ENCODE measurements at places on chromosomes 13 and 19. TPM values are rescaled to one million over a fixed set of nuclear protein-coding genes. Genes with fewer than 3 reads are reported as not detected.
A peak's percentile ranks its signal among the peaks of the same experiment; 100 is the strongest.

- no peak for DNase-seq
Observed at GRCh38 chr19:54403054-54403453, 12.2 kb upstream of the TTYH1 start.

DNA sequence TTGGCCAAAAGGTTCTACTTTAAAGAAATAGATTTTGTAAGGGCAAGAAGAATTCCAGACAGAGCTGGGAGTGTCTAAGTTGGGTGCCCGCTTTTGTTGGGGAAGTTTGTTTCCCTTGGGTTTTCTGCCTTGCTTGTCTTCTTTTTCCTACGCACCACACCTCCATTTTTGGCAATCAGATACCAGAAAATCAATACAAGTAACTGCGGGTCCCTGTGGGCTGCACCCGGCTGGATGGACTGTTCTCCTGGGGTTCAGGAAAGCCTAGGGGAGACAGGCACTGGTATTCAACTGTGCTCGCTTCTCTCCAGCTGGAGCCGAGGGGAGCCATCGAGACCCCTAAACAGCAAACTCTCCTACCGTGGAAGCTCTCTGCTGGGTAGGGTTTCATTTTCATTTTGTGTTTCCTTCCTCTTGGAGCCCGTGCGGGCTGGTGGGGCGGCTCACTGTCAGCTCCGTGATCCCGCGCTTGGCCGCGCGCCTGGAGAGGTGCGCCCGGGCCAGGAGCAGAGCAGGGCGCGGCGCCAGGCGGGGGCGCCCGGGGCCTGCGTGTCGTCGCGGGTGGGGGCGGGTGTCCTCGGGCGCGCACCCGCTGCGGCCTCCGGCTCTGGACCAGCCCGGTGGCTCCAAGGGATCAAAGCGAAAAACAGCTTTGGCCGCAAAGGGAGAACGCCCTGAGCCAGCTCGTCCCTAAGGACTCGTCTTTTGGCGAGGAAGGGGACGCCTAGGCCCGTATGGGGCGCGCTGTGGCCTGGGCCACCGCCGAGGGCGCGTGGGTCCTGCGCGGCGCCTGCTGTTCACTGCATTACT, 347.2 kb downstream of the ZNF536 start:
- DNase-seq: peak; percentile 44

DNA sequence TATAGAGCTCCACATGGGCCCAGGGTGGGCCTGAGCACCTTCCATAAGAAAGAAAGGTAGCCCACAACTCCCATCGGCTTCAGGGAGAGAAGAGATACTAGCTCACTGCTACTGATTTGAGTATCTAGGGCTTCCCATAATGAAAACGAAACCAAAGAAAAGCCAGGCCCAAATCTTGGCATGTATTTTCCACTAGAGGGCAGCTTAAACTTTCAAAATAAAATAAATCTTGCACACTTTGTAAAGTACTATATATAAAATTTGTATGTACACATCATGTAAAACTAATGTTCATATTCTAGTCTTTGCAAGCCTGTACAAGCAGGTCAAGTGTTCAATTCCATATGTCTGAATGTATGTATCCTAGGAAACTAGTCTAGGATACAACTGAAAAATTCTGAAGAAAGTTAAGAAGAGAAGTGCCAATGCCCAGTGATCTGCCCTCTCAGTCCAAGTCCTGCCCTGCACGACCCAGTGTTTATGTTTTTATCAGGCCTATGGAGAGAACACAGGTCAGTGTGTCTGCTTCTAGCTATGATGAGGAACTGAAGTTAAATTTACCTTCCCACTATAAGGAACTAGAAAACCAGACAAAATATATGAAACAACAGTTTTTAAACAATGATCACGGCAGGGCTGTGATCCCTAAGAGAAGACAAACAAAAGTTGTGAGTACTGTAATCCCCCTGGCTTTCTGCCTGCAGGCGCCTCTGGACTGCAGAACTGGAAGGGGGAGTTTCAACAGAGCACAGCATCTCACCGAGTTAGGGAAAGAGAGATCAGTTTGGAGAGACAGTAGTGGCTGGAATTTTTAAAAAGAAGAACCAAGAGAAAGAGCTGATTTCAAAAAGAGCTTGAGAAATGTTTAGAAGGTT, 475.7 kb downstream of the UQCRFS1 start:
- no peak for DNase-seq

GRCh38 chr19:31418055-31418454, 68.8 kb upstream of the TSHZ3 start:
- no peak for DNase-seq

- no peak for DNase-seq
Observed at GRCh38 chr13:99296398-99296797, 10.8 kb downstream of the GPR183 start.

SRRM5 gene
- total RNA-seq: 0.57 TPM

C5AR1 gene
- 5.3 TPM for total RNA-seq

CRB3 gene
- 118 TPM for total RNA-seq

TMEM150B gene
- 47.2 TPM for total RNA-seq

AZU1 gene
- total RNA-seq: 0.27 TPM

Data from colonic mucosa (tissue), 4 donors.